Coronary artery (tissue), 2 donors: ENCODE measurements at places on chromosomes 11 and 22.

DNA sequence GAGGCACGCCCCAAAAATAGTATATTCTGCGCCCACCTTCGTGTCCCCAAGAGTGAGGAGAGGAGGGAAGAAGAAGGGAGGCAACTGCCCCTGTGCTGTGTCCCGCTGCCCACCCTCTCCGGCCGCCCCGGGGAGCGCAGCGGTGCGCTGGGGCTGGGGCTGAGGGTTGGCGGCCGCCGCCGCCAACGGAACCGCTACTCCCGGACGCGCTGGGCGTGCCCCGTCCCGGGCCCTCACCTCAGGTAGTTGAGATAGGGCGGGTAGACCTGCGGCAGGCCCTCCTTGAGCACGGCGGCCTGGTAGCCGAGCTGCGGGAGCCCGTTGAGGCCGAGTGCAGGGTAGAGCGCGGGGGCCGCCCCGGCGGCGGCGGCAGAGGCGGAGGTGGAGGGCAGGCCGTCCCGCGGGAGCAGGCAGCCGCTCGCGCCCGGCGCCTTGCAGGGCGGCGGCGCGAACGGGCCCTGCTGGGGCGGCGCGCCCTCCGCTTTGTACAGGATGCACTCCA is 2.4 kb downstream of the PGR start:
- DNase-seq, result peak; percentile 73

DNA sequence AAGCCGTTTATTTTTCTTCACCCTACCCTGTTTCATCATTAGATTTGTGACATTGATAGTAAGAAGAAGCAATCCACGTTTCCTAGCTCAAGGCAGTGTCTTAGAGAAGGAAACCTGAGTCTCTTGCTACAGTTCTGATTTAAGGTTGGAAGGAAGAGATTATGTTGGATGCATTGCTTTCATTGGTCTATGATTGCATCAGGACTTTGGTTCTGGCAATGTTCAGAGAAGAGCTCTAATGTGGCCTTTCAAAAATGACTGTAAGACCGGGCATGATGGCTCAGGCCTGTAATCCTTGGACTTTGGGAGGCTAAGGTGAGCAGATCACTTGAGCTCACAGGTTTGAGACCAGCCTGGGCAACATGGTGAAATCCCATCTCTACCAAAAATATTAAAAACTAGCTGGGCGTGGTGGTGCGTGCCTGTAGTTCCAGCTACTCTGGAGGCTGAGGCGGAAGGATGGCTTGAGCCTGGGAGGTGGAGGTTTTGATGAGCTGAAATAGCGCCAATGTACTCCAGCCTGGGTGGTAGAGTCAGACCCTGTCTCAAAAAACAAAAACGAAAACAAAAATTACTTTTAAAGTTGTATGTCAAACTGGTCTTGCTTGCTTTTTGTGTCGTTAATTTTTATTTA is 4.1 kb downstream of the NUCB2 start:
- no peak for DNase-seq

GRCh38 chr11:2885678-2886081 is at the start of gene CDKN1C:
TSS of gene CDKN1C (minus strand) at chr11:2885775. CDS start at chr11:2885456, 319 bp downstream.
- DNase-seq, result peak; percentile 93

DNA sequence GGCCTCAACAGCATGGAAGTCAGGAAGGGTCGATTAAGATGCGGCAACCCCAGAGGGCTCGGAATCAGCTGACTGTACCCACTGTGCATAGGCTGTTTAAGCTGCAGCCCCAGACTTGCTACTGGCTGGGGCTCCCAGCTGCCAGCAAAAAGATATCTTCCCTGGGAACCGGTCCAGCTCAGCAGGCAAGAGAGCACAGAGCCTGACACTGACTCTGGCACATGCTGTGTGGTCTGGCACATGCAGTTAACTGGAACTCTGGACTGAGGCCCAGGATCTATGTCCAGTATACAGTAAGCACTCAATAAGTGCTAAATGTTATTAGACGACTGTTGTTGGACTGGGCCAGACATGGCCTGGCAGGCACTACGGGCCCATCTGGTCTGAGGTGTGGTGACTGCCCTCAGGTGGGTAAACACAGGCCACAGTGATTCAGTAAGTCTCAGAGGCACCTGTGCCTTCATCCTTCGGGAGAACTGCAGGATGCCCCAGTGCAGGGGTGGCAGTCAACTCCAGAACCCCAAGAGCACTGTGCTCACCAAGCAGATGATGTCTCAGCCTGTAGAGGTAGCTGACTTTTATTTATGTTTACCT is 87.6 kb downstream of the LARGE1 start:
- no peak for DNase-seq

DNA sequence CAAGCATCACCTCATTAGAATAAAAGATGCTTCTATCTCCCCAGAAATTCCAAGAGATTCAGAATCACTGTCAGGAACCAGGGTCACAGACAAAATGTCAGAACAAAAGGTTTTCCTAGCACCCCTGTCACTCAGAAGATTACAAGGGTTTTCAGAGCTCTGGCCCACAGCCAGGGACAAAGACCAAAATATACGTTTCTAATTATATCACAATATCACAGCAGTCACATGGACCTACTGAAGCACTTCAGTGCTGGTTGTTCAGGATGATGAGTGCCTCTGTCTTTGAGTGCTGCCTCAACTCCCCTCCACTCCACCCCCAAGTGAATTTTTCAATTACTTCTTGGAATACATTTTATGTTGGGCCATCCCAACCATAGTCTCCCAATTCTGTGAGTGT is 21.9 kb upstream of the RTL6 start:
- DNase-seq, result no peak

- DNase-seq, result no peak
Observed at GRCh38 chr11:81377418-81377817, 1356.2 kb downstream of the FAM181B start.

DNA sequence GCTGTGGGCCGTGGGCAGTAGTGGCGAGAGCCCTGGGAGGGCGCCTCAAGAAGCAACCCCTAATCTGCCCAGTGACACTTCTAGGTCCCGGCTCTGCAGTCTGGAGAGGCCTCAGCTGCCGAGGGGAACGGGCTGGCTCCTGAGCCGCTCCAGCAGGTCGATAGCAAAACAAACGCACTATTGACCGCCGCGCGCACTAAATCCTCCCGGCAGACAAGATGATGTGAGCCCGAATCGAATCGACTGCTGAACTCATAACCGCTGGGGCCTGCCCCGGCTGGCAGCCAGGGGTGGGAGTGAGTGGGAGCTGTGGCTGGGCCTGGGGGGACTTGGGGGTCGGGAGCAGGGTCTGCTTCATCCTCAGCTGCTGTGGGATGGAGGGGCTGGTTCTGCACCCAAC is 36.1 kb downstream of the FLRT1 start:
- no peak for DNase-seq

DNA sequence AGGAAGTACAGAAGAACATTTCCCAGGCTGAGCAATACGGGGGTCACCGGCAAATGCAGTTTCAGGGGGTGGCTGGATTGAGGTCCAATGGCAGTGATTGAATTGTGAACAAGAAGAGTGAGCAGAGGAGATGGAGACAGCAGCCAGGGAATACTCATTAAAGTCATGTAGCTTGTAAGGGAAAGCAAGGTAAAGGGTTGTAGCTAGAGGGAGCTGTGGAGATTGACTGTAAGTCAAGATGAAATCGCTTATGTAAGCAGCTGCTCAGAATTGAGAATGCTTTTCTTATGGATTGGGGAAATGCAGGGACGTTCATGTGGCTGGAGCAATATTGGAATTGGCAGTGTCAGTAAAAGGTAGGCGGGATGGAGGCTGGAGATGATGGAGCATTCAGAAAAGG is 111.4 kb upstream of the TBCEL start:
- no peak for DNase-seq

GRCh38 chr22:38861170-38861876 is 10.7 kb downstream of the CBX6 start:
- no peak for DNase-seq

DNA sequence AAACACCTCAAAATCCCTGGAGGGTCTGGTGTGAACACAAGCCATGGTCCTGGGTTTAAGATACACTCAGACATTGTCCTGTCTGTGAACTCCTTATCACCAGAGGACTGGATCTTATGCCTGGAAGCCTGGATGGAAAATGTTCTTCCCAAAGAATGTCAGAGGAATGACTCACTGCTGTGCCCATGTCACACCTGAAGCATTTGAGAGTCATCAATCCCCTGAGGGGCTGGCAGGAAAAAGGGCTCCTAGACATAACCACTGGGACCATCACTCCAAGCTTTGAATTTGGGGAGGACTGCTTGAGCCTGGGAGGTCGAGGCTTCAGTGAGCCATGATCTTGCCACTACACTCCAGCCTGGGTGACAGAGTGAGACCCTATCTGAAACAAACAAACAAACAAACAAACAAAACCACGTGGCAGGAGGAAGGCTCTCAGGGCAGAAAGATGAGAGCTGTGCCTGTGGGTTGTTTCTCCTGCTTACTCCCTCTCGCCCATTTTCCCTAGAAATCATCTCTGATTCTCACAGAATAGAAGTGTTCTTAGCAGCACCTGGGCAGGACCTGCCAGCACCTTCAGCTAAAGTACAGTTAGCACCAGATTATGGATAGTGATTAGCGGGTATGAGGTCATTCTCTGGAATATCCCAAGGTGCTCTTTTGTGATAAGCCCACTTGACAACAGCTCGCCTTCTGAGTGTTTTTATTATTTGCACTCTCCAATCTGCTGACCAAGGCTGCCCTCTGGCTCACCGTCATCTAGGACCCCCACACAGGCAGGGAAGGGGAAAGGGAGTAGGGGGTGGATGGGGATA is 11.9 kb upstream of the PRG2 start:
- DNase-seq, result no peak

DNA sequence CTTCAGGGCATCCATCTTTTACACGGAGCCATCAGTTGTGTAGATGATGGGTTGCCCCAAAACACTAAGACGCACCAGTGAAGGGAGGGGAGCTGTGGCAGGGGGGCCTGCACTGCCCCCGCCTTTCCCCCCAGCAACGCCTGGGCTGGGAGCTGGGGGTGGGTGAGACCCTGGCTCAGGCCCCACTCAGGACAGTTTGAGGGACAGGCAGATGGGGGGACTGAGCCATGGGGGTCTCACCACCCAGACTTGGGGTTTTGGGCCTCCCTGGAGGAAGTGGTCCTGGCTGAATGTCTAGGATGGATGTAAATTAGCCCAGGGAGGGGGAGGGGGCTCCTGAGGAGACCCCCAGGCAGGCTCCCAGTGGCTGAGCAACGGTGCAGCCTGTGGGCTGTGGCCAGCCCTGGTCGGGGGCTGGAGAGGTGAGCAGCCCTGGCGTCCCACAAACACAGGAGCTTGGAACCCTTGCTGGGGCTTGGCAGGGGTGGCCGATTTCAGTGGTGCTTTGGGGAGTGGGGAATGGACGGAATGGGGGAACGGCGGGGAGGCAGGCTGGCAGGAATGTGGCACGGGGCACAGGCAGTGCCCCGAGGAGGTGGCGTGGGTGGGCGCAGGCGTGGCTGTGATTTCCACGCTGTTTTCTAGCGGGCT is 6.1 kb downstream of the PARVB start:
- no peak for DNase-seq

DNA sequence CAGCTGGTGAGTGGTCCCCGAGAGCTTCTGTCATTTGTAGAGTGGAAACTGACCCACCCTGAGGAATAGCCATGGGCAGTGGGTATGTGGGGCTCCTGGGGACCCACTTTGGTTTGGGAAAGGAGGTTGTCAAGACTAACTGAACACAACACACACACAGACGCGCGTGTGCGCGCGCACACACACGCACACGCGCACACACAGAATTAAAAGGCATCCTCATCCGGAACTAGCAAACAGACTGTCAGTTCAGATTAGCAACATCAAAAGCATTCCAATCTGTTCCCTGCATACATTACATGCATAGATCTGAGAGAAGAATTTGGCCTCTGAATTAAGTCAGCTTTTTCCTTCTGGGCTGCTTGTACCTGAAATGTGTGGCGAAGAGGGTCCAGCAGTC is 284.7 kb downstream of the ST3GAL4 start:
- DNase-seq, result no peak

GRCh38 chr11:108221371-108221770 is 1.1 kb downstream of the NPAT start:
- DNase-seq, result no peak

DNA sequence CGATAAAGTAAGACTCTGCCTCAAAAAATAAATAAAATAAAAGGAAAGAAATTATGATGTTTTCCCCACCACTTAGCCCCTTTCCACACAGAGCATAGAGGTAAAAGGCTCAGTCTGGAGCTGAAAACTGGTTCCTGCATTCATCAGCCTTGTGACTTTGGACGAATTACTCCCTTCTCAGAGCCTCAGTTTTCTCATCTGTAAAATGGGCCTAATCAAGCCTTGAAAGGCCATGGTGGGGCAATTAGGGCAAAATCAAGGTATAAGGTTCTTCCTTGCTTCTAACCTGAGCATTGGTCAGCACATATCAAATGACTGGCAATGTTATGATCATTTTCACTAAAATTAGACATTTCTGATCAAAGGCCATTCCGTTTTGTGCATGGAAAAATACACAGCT is 417.7 kb downstream of the MN1 start:
- no peak for DNase-seq

DNA sequence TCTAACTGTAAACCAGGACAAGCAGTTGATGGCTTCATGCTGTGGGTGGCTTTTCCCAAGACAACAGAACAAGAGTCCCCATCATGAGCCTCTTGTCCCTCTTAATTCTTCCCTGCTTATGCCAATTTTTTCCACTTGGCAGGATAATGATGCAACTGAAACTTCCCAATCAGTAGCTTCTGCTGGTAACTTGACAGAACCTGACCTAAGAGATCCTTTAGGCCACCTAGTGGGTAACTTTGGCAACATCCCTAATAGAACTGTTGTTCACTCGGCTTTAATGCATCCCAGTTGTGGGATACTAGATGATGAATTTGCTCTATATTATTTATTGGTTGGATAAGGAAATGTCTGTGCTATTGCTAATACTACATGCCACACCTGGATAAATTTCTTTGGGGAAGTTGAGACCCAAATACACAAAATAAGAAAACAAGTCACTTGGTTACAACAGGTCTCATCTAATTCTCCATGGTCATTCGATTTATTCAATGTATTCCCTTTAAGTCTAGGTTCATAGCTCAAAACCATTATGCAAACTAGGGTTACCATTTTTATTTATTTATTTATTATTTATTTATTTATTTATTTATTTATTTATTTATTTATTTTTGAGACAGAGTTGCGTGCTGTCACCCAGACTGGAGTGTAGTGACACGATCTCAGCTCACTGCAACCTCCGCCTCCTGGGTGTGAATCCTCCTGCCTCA is 41.4 kb upstream of the NFAM1 start:
- no peak for DNase-seq

DNA sequence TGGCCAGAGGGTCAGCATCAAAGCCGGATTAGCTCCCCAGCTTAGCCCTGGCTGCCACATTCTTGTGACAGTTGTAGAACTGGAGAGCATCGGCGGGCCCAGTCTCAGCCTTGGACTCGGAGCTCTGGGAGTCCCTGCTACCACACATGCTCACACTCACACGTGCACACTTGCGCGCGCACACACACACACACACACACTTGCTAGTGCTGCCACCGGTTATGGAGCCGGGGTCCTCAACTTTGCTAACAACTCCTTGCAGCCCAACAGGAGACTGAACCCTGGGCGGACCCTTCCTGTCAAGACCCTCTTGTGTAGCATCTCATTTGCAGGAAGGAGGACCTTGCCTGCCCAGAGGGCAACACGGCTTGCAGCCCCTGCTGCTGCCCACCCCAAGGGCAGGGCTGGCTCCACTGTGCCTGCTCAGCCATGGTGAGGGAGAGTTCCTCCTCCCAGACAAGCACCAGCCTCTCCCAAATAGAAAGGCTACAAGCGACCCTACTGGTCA is 107.6 kb downstream of the WNT7B start:
- no peak for DNase-seq
